ENCODE measurements at places on chromosomes 5 and 9.

- DNase-seq = no peak
Observed at GRCh38 chr5:127550652-127551409, 33.4 kb downstream of the PRRC1 start.

- no peak for DNase-seq
Observed at GRCh38 chr9:86774116-86774515, 173.2 kb downstream of the GAS1 start.

- no peak for DNase-seq
Observed at GRCh38 chr5:160537940-160538339, 116.3 kb downstream of the PTTG1 start.

GRCh38 chr5:65696892-65697291 is 25.0 kb downstream of the SGTB start:
- DNase-seq = no peak

GRCh38 chr9:109923471-109923760 is 143.4 kb downstream of the PALM2AKAP2 start:
- DNase-seq = no peak

DNA sequence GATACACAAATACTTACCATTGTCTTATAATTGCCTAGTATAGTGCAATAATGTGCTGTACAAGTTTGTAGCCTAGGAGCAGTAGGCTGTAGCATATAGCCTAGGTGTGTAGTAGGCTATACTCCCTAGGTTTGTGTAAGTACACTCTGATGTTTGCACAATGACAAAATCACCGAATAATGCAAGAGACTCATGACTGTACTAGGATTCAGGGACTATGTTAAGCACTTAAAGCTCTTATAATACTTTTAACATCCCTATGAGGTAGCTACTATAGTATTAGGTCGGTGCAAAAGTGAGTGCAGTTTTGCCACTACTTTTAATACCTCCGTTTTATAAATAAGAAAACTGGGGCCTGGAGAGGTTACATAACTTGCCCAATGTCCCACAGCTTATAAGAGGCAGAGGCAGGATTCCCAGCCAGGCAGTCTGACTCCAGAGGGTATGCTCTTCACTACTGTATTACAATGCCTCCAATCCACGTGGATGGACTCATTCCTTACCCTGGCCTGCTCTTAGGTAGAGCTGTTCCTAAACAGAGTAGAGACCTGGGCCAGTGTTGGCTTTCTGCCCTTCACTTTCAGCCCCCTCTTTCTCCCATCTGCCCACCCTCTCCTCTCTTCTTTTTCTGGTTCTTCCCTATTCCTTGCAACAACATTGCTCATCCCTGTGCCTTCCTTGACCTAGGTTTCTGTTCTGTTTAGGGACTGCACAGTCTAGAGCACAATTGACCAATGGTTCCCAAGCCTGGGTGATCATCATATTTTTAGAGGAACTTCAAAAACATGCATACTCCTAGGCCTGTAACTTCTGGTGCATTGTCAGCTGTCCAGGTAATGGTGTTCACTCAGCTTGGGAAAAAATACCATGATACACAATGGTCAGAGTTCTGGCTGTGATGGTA is 114.0 kb downstream of the CARTPT start:
- DNase-seq = no peak

- DNase-seq = no peak
Observed at GRCh38 chr5:165425594-165425993, 1920.2 kb downstream of the MAT2B start.

GRCh38 chr9:92647671-92648473 is 22.1 kb downstream of the IPPK start:
- DNase-seq = no peak

DNA sequence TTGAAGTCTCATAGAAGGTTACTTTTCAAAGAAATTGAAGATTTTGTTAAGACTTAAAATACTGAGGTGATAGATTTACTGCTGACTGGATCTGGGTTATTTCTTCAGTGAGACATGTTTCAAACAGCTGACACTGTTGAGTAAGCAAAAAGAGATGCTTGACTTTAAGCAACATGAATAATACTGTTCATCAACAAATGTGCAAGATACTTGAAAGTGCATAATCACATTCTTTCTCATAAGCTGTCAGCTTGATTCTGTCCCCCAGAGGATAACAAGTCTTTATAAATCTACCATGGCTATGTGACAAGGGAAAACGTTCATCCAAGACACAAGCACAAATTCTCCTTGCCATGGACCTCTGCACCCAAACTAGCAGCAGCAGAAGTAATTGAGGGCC is 260.1 kb upstream of the CDH18 start:
- no peak for DNase-seq

DNA sequence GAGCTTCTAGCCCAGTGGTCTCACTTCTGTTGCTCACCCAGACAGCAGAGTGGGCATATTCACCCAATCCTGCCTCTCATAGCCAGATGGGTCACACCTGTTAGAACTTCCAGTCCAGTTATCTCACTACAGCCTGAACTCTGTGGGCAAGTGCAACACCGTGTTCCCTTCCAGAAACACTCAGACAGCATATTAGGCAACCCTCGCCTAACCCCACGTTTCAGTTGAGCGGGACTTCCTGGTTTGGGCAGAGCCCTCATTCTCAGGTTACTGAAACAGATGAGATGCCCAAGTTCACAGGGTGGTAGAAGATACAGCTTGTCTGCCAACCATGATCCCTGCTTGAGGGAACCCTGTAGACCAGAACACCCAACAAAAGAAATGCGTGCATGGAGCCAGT is 538.2 kb downstream of the CYLC2 start:
- DNase-seq = no peak

GRCh38 chr9:108213511-108213910 is 642.3 kb downstream of the ACTL7B start:
- no peak for DNase-seq

GRCh38 chr5:178108446-178108845 is 4.9 kb upstream of the N4BP3 start:
- no peak for DNase-seq

DNA sequence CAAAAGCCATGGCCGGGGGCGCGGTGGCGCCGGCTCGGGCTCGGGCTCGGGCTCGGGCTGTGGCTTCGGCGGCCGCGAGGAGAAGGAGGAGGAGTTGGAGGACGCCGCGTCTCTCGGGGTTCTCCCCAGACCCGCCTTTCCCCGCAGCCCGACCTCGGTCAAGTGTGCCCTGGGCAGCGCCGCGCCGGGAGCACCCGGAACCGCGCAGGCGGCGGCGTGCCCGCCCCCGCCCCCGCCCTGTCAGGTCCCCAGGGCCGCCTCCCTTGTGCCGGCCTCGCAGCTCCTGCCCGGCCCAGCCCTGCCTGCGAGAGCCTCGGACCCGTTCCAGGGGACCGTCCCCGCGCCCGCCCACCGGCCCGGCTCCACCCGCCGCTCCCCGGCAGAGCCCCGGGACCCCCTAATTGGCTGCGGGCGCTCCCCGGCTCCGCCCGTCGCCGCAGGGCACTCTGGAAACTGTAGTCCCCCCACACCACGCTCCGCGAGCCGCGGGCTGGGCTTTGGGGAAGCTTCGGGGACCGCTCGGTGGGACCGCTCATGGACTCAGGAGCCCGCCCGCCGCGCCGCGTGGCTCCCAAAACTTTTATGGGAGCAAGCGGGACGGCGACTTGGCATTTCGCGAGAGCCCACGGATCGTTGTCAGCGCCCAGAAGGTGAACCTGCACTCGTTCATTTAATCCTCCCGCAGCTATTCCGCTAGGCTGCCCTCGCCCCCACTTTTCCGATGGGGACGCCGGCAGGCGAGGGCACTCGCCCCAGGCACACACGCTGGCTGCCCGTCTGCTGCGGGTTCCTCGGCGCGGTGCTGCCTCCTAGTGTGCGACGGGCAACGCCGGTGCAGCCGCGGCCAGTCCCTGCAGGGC is at the start of gene STK10:
Gene STK10, minus strand, starts transcription at position 192 of the 860 bp plus-strand sequence. Its CDS starts 182 bp downstream, at position 10.
- DNase-seq = peak; percentile 94

- DNase-seq = no peak
Observed at GRCh38 chr5:113336975-113337374, 97.8 kb downstream of the TSSK1B start.

DNA sequence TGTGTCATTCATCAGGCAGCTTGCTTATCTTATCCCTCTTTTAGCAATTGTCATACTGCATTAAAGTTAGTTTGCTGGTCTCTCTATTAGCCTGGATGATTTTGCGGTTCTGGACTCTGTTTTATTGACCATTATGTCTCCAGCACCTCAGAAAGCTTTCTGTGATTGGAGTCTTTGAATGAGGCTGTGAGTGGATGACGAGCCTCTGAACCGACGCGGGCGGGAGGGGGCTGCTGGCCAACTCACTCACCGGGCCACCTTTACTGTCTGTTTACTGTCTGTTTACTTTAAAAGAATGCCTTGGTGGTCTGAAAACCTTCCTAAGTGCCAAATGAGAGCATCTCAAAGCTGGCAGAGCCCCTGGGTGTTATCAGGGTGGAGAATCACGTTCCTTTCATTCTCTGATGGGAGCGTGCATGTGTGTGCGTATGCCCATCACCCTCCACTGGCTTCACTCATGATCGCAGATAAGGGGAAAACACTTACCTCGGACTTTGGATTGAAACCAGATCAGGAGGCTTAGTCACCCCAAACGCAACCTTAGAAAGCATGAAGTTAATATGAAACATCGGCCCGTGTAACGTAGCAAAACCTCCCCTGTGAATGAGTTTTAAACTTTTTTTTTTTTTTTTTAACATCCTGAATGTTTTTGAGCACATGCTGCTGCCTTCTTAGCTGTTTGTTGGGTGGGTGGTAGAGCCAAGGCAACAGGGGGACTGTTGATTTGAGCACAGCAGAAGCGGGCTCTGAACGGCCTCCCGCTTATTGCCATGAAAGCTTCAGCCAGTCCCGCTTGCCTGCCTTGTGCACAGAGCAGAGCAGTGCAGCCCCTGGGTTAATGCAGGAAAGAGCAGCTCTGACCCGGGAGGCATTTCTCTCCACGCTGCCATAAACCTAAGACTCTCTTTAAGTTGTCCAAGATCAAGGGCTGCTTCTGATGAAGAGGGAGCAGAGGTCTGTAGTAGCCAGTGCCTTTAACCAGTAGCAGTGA is 173.6 kb downstream of the GADD45G start:
- no peak for DNase-seq

- DNase-seq = no peak
Observed at GRCh38 chr5:43947935-43948334, 345.0 kb downstream of the NNT start.

DNA sequence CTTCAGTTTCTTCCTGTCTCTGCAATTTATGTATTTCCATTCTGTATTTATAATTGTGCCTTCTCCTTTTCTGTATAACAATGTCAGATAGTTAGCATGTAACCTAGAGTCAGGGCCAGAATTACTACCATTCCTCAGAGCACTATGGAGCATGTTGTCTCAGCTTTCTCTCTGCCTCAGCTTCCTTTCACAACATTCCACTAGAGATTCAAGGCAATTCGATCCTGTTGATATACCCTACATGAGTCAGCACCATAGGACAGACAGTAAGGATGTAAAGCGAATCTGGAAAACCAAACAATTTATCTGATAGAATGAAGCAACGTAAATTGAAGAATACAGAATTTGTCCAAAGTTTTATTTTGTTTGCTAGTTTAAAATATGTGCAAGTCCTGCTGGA is 728.3 kb upstream of the SEMA6A start:
- DNase-seq = no peak

GRCh38 chr9:124663046-124663961 is 107.8 kb downstream of the NR6A1 start:
- no peak for DNase-seq

DNA sequence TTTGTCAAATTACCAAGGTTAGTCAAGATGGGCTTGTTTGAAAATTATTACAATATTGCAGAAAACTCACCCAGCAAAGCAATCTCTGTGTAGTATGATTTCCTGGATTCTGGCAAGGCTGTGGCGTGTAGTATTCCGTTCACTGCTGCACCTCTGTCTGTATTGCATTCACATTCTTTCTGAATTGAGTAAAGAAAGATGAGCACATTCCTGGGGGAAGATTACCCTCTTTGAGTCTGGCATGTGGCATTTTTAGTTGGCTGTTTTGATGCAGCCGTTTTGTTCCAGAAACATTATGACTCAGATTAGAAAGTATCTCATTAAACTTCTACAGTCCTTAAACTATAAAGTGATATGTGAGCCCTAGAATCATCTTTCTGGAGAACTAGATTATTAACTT is 197.7 kb downstream of the TENT4A start:
- DNase-seq = no peak

GRCh38 chr5:65355301-65355700 is 126.4 kb downstream of the ADAMTS6 start:
- no peak for DNase-seq

GRCh38 chr5:134082264-134082992 is 32.1 kb upstream of the TCF7 start:
- DNase-seq = no peak

- DNase-seq = peak; percentile 14
Observed at GRCh38 chr9:109779711-109780452, at the start of gene PALM2AKAP2. Gene PALM2AKAP2 (plus strand): TSS chr9:109780198. CDS start chr9:109780489, 291 bp downstream.

- no peak for DNase-seq
Observed at GRCh38 chr5:169011009-169011408, 289.9 kb downstream of the SLIT3 start.

DNA sequence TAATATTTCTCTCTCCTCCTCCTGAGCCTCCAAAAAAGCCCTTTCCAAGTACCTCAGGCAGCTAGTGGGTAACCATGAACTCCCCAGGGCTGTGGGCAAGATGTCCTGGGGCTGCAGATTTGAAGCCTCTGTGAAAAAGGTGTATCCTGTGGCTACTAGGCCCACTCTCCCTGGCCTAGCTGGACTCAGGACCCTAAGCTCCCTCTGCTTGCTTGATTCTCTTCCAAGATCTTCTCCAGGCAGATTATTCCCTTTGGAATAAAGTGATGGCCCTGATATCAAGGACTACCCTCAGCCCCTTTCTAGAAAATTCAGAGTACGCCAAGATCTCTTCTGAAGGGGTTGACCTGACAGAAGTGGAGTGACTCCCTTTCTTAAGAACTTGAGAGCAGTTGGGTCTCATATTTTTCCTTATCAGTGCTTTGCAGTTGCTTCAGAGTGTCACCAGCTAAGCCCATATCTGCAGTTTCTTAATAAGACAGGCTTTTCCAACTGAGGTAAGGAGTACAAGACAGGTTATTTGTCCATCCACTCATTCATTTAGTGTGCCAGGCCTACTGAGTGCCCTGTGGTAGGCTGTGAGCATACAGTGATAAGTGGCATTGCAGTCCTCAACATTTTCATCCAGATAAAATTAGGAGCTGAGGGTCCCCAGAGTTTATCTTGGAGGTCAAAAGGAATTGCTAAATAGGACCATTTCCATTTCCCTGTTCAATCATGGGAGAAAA is 42.5 kb downstream of the CYSTM1 start:
- no peak for DNase-seq

DNA sequence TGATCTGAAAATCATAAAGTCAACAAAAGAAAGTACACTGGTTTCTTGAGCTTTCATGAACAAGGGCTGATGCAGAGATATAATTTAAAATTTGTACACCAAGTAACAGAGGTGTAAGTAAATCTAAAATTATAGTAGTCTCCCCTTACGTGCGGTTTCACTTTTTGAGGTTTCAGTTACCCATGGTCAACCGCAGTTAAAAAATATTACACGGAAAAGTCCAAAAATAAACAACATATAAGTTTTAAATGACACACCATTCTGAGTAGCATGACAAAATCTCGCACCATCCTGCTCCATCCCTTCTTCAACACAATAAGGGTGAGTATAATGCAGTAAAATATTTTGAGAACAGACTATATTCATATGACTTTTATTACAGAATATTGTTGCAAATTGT is 54.4 kb downstream of the AUH start:
- no peak for DNase-seq

Measured in GM12892 (cell line).